ENCODE measurements at places on chromosomes 4 and X.

- no peak for DNase-seq
These were observed 9.1 kb downstream of the LAMTOR3 start for GRCh38 chr4:99885063-99885664.

- no peak for DNase-seq
These were observed 117.2 kb downstream of the PDHA2 start for GRCh38 chr4:95957054-95957453.

DNA sequence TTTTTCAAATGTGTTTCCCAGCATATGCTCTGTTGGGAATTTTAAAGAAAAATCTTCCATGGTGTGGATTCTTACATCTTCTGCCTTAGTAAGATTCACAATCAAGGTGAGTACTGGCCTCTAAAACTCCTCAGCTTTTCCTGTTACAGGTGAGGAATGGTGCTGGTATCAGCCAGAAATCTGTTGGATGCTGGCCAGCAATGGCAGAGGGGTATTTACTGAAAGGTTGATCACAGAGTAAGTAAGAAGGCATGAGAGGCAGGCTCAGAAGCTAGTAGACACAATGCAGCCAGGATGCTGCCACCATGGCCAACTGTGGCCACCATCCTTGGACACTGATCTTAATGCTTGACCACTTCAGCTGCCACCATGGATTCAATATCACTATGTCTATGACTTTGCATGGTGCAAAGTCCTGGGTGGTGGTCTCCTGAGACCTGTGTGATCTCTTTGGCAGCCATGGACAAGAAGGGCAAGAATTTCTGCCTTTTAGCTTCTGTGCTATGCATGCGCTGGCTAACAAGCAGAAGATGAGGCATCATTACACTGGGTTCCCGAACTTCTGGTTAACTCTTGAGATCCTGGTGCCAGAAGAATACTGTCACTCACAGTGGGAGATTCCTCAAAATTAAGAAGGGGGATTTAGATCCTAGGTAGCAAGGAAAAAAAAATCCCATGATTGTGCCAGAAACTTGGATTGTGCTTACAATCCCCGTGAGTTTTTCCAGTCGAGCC lies 60.2 kb downstream of the CHRNA9 start:
- DNase-seq, result no peak

- DNase-seq, result no peak
These were observed 397.9 kb downstream of the PPP3CA start for GRCh38 chr4:100949350-100949935.

DNA sequence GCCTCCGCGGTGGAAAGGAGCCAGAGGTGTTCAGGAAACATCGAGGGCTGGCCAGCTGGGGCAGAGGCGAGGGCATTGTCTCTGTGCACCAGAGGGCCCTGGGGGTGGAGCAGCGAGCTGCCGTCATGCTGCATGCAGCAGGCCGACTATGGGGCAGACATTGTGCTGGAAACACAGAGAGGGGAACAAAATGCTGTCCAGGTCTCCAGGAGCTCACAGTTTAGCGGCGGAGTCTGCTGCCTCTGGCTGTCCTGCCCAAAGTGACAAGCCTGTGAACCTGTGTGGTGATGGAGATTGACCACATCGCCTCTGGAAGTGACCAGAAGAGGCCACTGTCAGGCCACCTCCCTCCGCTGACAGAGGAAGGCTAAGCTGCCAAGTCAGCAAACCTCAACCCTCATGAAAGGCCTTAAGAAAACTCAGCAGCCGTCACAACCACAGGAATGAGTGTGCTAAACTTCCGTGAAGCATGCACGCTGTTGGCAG lies 20.1 kb upstream of the SASH3 start:
- DNase-seq, result no peak

- no peak for DNase-seq
These were observed 173.5 kb upstream of the FMR1 start for GRCh38 chrX:147738265-147738664.

GRCh38 chrX:68714856-68715255 lies 67.4 kb downstream of the STARD8 start:
- DNase-seq, result no peak

- no peak for DNase-seq
These were observed 1.7 kb upstream of the RRAGB start for GRCh38 chrX:55715847-55716246.

DNA sequence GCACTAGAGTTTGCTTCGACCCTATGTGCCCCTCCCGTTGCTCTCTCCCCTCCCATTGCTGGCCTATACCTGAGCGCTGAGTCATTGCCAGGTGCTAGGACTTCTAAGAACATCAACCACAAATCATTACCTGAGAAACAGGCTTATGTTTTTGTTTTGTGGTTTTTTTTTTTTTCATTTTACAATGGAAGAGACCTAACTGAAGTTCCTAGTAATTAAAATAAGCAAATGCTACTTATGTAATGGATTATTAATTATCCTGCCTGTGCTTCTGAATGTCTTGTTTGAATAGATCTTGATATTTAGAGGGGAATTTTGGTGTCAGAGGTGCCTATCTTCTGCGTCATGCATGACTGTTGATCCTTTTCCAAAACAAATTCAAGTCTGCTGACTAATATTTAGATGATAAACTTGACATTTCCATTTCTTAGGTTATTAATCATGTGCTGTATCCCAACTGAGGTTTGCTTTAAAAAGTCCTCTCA lies 275.4 kb upstream of the CPEB2 start:
- DNase-seq, result no peak

DNA sequence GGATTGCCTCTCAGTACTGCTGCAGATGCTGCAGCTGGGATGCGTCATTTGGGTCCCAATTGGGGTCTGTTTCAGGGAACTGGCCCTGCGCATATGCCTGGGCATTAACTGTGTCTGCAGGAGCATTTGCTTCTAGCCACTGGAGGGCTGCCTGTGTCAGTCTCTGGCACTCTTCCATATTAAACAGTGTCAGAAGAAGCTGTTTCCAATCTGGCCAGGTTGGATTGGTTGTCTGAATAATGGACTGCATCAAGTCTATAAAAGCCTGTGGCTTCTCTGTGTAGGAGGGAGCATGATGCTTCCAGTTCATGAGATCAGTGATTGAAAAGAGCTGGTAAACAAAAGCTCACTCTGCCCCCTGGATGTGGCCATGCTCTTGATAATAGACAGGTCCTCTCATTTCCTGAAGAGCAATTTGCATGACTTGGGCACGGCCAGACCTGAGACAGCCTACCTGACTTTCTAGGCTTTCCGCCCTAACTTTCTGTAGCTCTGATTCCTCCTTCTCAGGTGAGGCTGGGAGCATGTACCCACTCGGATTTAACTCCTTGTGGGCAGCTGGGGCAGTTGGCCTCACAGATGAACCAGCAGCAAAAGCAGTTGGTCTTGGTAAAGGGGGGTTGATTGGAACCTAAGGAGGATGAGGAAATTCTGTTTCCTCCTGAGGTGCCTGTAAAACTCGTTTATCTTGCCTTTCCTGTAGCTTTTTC lies 29.2 kb downstream of the SULT1E1 start:
- DNase-seq, result no peak

GRCh38 chr4:153448003-153448731 lies 18.0 kb upstream of the TMEM131L start:
- DNase-seq, result no peak

GRCh38 chr4:78069859-78070258 lies 12.7 kb downstream of the FRAS1 start:
- no peak for DNase-seq

- no peak for DNase-seq
These were observed 188.0 kb upstream of the PGRMC2 start for GRCh38 chr4:128475597-128475996.

- no peak for DNase-seq
These were observed 20.1 kb downstream of the BCORL1 start for GRCh38 chrX:130002541-130002940.

DNA sequence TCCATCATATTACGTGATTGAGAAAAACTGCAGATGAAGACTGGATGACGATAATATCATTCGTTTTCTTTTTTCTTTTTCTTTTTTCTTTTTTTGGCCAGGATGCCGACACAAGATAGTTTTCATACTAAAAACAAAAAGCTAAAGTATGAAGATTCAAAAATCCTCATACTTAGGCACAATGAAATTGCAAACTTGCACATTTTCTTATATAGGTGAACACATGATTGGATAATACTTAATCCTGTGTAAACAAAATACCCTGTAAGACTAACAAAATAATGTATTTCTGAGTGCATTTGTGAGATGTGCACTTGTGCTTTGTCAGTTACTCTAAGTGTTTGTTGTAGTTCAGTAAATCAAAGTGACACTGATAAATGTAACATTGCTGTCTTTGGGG lies 568.9 kb downstream of the ANKRD50 start:
- DNase-seq, result no peak

- DNase-seq, result no peak
These were observed 41.3 kb upstream of the TXK start for GRCh38 chr4:48175328-48175727.

DNA sequence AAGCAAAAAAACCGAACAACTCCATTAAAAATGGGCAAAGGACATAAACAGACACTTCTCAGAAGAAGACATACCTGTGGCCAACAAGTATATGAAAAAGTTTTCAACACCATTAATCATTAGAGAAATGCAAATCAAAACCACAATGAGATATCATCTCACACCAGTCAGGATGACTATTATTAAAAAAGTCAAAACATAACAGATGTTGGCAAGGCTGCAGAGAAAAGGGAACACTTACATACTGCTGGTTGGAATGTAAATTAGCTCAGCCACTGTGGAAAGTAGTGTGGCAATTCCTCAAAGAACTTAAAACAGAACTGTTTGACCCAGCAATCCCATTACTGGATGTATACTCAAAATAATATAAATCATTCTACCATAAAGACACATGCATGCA lies 436.3 kb downstream of the KLHL13 start:
- DNase-seq, result no peak

GRCh38 chrX:52867610-52868348 lies at the start of gene XAGE3:
XAGE3 (minus strand) TSS chrX:52868083; CDS start chrX:52867133, 950 bp downstream.
- DNase-seq, result no peak

GRCh38 chr4:48340276-48340964 lies 909 bp upstream of the SLAIN2 start:
- no peak for DNase-seq

DNA sequence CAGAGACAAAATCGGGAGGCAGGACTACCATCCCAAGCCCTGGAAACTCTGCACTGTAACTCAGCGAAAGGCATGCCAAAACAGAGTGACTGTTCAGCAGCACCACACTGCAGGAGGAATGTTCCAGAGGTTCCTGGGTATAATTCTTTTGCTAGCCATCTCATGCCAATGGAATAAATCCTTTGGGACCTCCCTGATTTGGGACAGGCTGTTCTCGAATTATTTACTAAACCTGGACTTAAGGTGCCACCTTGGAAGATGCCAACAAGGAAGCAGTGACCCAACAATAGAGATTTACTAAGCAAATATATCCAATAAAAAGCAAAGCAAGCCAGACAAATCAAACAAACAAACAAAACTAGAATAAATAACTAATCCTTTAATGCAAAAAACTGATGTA lies 9.3 kb downstream of the AADAT start:
- DNase-seq, result no peak

GRCh38 chr4:83074086-83074704 lies 39.2 kb downstream of the COPS4 start:
- no peak for DNase-seq

GRCh38 chr4:155433636-155434360 lies 57.0 kb upstream of the MAP9 start:
- no peak for DNase-seq

GRCh38 chr4:3703677-3704521 lies 62.3 kb upstream of the ADRA2C start:
- DNase-seq, result no peak

- DNase-seq, result no peak
These were observed 136.6 kb downstream of the AFF1 start for GRCh38 chr4:87071401-87071800.

DNA sequence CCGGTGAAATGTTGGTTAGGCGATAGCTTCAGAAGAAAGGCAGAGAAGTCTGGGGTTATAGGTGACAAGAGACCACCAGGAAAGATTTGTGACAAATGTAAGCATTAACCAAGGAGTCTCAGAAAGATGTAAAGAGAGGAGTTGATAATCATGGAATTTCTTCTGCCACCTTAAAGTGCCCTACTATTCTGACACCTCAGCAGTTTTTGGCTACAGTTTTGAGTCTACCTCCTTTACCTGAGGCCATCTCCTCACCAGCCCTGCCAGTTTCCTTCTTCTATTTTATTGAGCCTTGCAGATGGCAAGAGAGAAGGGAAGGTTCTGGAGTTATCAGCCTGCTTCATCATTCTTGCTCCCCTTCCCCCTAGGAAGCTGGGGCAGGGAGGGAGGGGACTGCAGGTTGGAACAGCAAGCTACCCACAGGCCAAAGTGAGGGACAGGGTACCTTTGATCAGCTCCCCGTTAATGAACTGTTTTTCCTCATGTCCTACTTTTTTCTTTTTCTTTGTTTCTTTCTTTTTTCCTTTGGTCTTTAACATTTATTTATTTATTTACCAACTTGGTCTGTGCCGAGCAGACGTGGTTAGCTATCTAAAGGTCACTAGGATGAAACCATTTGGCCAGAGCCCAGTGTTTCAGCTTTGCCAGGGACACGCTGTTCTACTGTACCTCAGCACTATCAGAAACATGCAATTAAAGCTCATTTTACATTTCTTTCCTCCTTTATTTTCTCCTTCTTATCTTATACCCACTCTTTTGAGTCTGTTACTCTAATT lies 438.7 kb upstream of the AR start:
- DNase-seq, result no peak

DNA sequence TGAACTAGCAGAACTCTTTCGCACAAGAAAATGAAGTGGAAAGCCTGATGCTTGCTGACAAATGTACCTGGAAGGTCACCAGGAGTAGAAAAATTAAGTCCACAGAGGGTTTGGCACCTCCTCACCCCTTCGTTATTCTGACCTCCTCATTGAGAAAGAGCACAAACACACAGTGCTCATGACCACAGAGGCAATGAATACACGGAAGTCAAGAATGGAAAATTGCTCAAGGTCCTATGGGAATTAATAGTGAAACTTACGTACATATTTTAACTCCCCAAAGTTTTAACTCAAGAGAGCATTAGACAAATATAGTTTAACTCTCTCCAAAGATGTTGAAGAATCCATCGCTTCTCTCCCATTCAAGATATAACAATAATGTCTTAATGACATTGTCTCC lies 83.6 kb upstream of the CAMK2D start:
- no peak for DNase-seq

DNA sequence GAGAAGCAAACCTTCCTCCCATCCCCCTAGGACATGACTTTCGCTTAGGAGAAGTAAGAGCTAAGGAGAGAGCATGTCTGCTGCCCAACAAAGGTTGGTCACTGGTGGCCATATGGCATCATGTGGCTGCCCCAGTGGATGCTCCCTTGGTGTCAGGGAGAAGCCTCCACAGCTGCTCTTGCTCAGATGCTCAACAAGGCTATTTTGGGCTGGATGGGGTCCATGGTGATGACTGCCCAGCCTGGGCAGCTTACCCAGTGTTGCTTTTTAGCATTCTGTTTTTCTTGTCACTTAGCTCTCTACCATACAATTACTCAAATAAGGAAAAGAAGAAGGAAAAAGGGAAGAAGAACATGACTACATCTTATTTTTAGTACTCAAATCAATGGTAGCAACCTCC lies 48.9 kb upstream of the PPARGC1A start:
- no peak for DNase-seq

- no peak for DNase-seq
These were observed 87.8 kb downstream of the WFS1 start for GRCh38 chr4:6357476-6357875.

GRCh38 chr4:95636061-95636460 lies 87.3 kb upstream of the UNC5C start:
- no peak for DNase-seq
